AG09309 (cell line): ENCODE measurements at places on chromosomes 7 and 10.

DNA sequence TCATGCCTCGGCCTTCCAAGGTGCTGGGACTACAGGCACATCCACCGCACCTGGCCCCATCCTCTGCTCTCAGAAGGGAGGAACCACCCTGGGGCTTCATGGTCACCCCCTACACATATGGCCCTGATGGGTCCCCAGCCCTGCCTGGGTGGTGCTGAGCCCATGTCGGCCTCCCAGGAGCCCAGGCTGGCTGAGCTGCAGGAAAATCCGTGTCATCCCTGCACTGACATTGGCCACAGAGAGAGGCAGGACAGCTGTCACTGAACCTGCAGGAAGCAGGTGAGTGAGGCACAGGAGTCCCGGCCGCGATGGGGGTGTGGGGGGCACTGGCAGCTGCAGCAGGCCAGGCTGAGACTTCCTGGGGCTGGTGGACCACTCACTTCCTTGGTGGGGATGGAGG is 8.0 kb downstream of the GRIFIN start:
- no peak for DNase-seq

DNA sequence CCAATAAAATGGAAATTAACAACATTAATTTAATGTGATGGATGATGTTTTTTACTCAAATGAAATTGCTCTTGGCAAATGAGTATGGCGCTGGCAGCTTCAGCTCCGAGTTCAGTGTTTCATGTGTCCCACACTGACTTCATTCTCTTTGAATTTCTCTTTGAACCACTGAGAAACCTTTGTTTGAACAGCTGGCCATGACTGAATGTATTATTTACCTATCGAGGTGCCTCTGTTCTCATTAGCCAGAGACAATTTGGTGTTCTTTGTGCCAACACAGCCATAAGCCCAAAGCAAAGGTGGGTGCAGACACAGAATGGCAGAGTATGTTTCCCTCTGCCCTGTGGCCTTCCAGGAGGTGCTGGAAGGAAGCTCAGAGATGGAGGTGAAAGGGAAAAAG is 42.1 kb downstream of the TMEM178B start:
- DNase-seq = no peak

DNA sequence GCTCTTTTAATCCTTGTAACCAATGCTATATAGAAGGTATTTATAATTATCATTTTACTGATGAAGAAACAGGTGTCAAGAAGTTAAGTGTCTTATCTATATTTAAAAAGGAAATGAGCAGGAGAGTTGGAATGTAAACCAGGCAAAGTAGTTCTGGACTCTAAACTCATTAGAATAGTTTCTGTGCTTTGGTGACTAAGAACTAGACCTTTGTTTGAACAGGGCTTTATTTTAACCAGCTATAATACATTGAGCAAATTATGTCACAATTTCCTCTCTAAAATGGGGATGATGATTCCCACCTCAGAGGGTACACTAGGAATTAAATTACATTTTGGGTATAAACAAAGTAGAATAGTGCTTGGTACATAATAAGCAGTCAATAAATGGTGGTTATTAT is 236.0 kb downstream of the MAGI2 start:
- no peak for DNase-seq

GRCh38 chr10:64733980-64734379 is 1212.8 kb downstream of the REEP3 start:
- DNase-seq = no peak

GRCh38 chr7:104264285-104264684 is 56.5 kb upstream of the ORC5 start:
- no peak for DNase-seq

- DNase-seq = no peak
These were observed 20.8 kb downstream of the ACSM6 start for GRCh38 chr10:95214793-95215192.

DNA sequence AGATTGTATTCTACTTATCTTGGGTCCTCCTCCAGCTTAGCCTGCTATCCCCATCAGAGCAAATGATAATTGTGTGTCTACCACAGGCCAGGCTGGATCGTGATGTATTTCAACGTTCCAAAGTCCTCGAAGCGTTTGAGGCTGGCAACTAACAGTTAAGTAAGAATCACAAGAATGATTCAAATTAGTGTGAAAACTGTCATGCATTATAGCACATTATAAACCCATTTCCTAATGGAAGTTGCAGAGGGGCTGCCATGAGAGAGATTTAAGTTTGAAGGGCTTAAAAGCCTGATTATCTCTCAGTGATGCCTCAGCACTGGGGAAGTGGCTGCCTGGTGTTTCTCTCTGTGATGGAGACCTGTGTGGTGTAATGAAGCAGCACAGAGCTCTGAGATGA is 119.1 kb downstream of the FRMD4A start:
- no peak for DNase-seq

GRCh38 chr7:112484671-112485167 is 3.9 kb downstream of the LSMEM1 start:
- peak; percentile 94 for DNase-seq

- no peak for DNase-seq
These were observed 59.9 kb upstream of the LRRC4 start for GRCh38 chr7:128091106-128091505.
